ENCODE measurements at places on chromosomes 4 and X. TPM values are rescaled to one million over a fixed set of nuclear protein-coding genes. Genes with fewer than 3 reads are reported as not detected.

- no peak for DNase-seq
Measured at GRCh38 chrX:14506866-14507265, 22.5 kb upstream of the GLRA2 start.

DNA sequence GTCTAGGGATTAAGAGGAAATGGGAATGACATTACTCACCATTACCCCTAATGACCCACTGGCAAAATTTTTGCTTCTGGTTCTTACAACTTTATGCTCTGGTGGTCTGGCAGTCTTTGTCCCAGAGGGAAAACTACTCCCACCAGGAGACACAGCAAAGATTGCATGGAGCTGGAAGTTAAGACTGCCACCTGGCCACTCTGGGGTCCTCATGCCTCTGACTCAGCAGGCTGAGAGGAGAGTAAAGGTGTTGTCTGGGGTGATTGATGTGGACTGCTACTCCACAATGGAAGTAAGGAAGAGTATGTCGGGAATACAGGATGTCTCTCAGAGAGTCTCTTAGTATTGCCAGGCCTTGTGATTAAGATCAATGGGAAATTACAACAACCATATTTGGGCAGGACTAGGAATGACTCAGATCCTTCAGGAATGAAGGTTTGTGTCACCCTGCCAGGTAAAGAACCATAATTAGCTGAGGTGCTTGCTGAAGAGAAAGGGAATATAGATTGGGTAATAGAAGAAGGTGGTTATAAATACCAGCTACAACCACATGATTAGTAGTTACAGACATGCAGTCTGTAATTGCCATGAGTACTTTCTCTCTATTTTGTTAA lies 215.5 kb downstream of the GPAT3 start:
- no peak for DNase-seq

The SPIN2A gene
- 0.24 TPM for total RNA-seq

The F8A1 gene
- 0.96 TPM for total RNA-seq

The XG gene
- 4.8 TPM for total RNA-seq

The HSD17B11 gene
- total RNA-seq = 59.0 TPM

The CAPN6 gene
- total RNA-seq = 3.4 TPM

The PRSS12 gene
- total RNA-seq = 203 TPM

The SMIM10L2A gene
- total RNA-seq = 6.5 TPM

- no peak for DNase-seq
Measured at GRCh38 chrX:22314211-22314610, 41.5 kb downstream of the CBLL2 start.

GRCh38 chrX:135477576-135477975 lies 42.9 kb upstream of the INTS6L start:
- peak; percentile 44 for DNase-seq

DNA sequence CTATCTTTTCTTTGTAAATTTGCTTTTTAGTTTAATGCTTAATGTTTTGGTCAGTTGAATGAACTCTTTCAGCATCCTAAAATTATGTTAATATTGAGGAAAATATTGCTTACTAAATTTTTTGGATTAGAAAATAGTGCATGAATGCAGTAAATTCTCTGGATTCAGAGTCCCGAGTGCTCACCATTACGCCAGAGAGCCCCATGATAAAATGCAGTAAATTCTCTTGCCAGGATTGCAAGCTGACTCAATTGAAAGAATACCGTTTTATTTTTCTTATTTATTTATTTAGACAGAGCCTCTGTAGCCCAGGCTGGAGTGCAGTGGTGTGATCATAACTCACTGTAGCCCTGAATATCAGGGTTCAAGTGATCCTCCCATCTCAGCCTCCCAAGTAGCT lies 60.9 kb upstream of the ENPEP start:
- peak; percentile 23 for DNase-seq

DNA sequence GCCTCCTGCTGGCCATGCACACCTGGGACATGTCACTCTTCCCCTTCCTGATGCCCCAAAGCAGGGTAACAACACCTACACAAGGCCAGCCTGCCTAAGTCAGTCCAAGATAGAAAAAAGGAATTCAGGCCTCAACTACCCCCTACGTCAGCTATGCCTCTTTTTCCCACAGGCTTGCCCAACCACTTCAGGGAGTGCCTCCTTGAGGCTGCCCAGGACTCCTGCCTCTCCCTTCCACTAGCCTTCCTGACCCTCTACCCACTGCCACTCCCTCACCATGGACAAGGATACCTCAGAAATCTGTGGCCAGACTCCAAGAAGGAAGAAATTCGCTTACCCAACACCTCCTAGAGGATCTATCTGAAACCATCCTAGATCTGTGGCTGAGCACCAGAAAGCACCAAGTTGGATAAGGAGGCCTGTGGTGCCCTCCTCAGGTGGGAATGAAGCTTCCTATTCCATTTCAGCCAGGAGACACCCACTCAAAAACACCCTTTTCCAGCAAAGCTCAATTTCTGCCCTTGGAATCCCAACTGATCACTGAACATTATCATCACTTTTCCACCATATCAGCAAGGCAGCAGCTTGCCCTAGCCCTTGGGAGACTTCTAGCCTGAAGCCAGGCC lies 1.8 kb downstream of the KDM5C start:
- no peak for DNase-seq

The CXorf49 gene
- total RNA-seq = not detected

The SCD5 gene
- total RNA-seq = 27.2 TPM

- DNase-seq = peak; percentile 33
Measured at GRCh38 chrX:150569155-150569477, 695 bp downstream of the MTM1 start.

The DCAF16 gene
- 50.8 TPM for total RNA-seq

All from umbilical cord (tissue), 2 donors.